ENCODE measurements at places on chromosomes 1 and 21.

DNA sequence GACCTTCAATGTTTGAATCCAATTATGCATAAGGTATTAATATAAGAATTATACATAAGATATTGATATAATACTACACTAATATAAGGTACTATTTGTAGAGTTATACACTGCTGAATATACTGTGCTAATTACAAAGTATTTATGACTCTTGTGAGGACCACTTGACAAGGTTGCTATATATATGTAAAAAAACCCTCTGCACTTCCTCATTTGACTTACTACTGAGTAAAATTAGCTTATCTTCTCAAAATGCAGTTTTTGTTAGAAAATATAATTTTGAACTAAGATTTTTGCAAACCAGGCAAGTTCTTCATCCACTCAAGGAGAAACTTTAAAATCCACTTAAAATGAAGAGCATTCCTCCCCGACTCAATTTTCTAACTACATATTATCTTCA, 8.5 kb downstream of the SIKE1 start:
- no peak for DNase-seq

DNA sequence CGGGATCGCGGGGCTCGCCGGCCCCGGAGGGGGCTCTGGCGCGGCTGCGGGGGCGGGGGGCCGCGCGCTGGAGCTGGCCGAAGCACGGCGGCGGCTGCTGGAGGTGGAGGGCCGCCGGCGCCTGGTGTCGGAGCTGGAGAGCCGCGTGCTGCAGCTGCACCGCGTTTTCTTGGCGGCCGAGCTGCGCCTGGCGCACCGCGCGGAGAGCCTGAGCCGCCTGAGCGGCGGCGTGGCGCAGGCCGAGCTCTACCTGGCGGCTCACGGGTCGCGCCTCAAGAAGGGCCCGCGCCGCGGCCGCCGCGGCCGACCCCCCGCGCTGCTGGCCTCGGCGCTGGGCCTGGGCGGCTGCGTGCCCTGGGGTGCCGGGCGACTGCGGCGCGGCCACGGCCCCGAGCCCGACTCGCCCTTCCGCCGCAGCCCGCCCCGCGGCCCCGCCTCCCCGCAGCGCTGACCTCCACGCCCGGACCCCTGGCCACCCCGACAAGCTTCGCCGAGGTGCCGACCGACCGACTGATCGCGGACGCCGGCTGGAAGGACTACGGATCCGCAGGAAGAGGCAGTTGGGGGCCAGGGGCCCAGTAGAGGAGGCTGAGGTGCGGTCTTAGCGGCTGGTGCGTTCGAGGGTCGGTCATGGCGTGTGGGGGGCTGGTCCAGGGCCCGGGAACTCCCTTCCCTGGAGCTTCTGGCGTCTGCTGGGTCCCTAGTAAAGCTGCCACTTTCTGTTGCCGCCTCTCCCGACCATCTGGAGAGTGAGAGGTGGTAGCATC, 711 bp downstream of the TRNP1 start:
- no peak for DNase-seq

GRCh38 chr1:169364948-169365347, 2.6 kb downstream of the NME7 start:
- DNase-seq = peak; percentile 52

DNA sequence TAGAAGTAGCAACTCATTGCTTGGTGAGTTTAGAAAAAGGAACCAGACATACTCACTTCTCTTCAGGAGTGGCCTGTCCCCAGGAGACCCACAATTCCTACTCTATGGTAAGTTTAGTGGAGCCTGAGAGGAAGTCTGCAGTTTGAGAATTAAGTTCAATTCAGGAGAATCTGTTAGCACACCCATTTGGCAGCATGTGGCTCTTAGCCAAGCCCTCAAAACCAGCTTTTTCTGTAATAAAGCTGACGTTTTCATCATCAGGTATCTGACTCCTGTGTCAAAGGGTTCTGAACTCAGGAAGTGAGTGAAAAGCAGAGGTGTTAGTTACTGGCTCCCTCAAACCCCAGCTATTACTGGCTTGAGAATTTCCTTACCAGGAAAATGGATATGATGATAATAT, 20.4 kb upstream of the RGS16 start:
- no peak for DNase-seq

- DNase-seq = no peak
These were observed 33.1 kb downstream of the NPHP4 start for GRCh38 chr1:5959087-5959486.

- no peak for DNase-seq
These were observed 8.4 kb downstream of the SNX27 start for GRCh38 chr1:151620286-151620685.

- no peak for DNase-seq
These were observed 168.0 kb downstream of the CLEC20A start for GRCh38 chr1:178328728-178329127.

DNA sequence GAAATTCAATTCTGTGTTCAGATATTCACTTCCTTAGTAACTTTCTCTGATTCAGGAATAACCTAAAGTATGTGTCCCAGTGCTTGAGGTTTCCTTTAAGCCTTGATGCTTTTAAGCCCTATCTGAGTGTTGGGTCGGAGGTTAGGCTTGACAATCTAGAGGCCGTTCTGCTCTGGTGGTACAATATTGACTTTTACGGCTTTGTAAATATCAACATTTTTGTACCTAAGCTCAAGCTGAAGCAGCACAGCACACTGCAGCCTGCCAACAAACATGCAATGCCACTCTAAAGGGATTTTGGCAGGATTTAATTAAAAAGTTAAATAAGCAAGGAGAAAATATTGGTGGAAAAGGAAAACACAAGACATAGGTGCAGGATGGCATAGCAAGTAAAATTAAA, 279.2 kb downstream of the NEGR1 start:
- DNase-seq = no peak

Data from urothelium cell line (cell line).